Left forelimb (tissue), 1 donor: ENCODE measurements at places on chromosomes 3 and 15.

DNA sequence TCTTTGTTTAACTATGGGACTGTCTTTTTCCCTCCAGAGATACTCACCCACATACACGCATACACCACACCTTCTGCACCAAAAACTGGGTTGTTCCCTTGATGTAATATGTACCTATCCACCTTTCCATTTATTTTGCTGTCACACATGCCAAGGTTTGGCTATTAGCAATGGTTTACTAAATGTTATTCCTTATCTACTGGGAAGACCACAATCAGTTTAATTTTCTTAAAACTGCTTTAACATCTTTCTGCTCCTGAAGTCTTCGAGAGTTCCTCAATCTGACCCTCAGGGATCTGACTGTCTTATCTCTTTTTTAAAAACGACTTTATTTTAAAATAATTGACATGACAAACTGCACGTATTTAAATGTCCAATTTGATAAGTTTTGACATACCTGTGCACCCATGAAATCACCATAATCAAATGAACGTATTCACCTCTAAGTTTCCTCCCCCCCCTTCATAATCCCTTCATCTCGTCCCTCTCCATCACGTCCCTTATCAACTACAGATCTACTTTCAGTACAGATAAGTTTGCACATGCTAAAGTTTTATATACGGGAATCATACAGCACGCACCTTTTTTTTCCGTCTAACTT is 805 bp upstream of the TRPM7 start:
- no peak for DNase-seq

DNA sequence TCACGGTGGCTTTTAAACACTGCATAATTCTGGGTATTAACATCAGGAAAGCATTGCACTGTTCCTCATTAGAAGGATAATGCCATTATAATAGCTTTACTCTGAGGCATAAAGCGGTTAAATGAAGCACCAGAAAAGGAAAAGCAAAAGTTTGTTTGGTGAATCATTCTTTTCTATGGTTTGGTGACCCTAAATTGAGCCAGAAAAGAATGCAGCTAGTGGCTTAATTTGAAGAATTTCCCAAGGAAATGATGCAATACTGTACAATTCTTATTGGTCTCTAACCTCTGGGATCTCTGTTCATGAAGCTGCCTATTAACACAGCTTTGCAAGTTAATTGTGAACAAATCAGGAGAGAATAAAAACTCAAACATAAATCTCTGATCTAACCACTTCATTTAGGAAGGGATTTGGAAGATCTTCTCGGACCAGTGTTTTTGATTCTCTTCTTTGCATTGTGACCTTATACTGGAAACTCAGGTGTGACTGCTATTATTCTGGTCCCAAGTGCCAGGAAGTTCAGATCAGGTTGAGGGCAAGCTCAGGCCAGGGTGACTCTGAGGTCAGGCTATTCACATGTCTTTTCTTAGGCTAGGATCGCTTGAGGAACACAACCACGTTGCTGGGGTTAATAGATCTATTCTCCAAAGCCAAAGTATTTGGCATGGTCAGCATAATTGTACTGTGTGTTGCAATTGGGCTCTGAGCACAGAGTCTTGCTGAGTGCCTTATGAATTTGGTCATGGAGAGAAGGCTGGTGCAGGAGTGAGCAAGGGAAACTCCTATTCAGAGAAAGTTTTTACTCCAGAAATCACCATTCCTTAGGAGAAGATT is 11.3 kb upstream of the DLG1 start:
- DNase-seq, result no peak

- no peak for DNase-seq
These were observed 451.4 kb upstream of the ARPP21 start for GRCh38 chr3:35187908-35188307.

DNA sequence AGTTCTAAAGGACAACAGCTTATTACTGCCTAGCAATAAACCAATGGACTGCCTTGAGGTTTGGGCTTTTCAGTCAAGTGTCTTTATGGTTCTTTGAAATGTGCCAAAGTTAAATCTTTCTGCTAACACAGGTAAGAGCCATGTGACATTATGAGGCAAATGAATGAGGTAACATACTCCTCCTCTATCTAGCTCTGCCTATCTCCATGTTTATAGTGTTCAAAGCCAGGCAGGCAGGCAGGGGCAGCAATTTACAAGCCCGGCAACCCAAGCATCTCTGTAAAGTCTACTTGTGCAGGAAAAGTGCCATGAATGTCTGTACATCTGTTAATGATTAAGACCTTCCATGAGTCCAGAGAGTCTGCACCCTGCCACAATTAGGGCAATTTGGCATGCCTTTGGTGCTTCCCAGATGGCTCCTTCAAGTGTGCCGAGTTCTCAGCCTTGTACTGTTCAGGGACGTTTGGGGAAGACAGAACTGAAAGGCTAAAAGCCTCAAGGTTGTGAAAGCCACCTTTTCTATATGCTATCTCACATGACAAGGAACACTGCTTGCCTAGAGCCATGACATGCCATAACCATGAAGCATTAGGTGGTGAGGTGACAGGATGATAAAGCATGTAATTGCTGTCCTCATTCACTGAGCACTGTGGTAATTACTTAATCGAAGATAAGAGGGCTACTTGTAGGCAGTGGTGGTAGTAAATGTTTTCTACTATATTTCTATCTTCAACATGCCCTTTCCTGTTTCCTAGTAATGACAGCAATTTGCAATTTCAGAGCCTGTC is 41.4 kb upstream of the EIF1B start:
- no peak for DNase-seq

- DNase-seq, result no peak
These were observed 204.0 kb upstream of the NANOGP8 start for GRCh38 chr15:35289024-35289617.

- DNase-seq, result no peak
These were observed 50.7 kb downstream of the XYLB start for GRCh38 chr3:38397320-38397719.

GRCh38 chr15:95018888-95019545 is 787.7 kb downstream of the MCTP2 start:
- no peak for DNase-seq

- no peak for DNase-seq
These were observed 205.9 kb downstream of the MBNL1 start for GRCh38 chr3:152474585-152474984.

GRCh38 chr3:72633121-72633520 is 215.1 kb downstream of the SHQ1 start:
- DNase-seq, result no peak

GRCh38 chr3:46049093-46049492 is 21.8 kb upstream of the XCR1 start:
- DNase-seq, result no peak

- DNase-seq, result no peak
These were observed 21.0 kb upstream of the EID1 start for GRCh38 chr15:48856942-48857341.

DNA sequence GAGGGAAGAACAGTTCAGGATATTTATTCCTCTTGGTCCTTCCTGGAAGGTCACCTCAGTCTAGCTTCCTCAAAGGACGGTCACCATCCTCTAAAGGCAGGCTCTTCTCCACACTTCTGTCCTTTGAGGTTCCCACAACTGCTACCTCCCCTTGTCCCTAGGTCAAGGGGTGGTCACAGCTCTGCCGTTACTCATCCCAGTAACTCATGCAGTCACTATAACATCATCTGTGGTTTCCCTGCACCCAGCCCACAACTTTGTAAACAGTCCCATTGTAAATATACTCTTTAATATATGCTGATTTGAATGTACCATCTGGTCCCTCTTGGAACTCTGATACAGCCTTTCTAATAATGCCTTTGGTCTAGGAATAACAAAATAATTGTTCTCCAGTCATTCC is 887.4 kb downstream of the FHIT start:
- no peak for DNase-seq

- no peak for DNase-seq
These were observed 236.4 kb downstream of the THRB start for GRCh38 chr3:24258260-24258659.

- peak; percentile 88 for DNase-seq
These were observed 55.3 kb downstream of the CCDC33 start for GRCh38 chr15:74291101-74292071.

- no peak for DNase-seq
These were observed 7.9 kb downstream of the ZNF280D start for GRCh38 chr15:56725386-56725785.

- DNase-seq, result no peak
These were observed 111.1 kb downstream of the FMN1 start for GRCh38 chr15:33083232-33084081.

DNA sequence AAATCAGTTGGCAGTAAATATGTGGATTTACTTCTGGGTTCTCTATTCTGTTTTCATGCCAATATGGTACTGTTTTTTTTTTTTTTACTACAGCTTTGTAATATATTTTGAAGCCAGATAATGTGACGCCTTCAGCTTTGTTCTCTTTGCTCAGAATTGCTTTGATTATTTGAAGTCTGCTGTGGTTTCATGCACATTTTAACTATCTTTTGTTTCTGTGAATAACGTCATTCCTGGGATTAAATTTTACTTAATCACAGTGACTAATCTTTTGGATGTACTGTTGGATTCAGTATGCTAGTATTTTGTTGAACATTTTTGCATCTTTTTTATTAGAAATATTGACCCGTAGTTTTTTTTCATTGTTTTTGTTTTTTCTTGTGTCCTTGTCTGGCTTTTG is 576.5 kb downstream of the ZNF385D start:
- DNase-seq, result no peak

GRCh38 chr3:36520241-36521006 is 140.1 kb downstream of the STAC start:
- no peak for DNase-seq

DNA sequence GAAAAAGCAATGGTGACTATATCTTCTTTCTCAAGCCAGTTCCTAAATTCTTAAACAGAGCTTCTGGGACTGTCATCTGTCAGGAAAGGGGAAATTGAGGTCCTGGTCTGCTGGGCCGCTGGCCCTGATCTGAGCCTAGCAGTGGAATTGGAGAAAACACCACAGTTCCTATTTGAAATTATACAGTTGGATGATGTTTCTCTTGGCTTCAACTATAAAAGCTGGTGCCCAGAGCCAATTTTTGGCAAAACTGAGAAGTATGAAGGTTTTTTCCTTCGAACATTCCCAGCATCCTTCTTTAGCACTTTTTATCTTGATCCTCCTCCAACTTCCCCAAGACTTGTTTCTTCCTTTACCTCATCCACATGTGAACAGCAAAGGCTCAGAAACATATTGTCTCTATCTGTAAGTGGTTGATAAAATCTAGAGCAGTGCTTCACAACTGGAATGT is 83.9 kb downstream of the CD47 start:
- DNase-seq, result no peak

GRCh38 chr15:96330450-96331143 is at the start of gene NR2F2:
NR2F2 (plus strand) TSS chr15:96330700; CDS start chr15:96332106, 1,406 bp downstream.
- DNase-seq, result peak; percentile 94

DNA sequence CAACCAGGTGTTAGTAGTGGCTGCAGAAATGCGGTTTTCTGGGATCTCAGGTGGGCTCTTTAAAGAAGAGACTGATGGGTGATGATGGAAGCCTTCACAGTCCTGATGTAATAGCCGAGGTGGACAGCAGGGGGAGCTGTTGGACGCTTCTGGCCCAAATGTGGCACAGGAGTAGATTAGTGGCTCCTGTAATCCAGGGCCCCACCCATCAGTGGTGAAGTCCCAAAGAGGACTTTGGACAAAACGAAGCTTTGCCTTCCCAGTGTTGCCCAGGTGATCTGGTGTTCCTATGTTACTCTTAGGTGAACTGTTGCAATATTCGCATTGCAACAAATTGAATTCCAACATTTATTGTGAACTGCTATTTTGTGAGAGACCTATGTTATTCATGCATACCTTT is 31.8 kb upstream of the MYZAP start:
- DNase-seq, result peak; percentile 66
